Sigmoid colon (tissue), 7 donors: ENCODE measurements at places on chromosomes 5 and 9. TPM values are rescaled to one million over a fixed set of nuclear protein-coding genes. Genes with fewer than 3 reads are reported as not detected.

The DIRAS2 gene
- 1.1 TPM for total RNA-seq

The PCDHA4 gene
- 1.1 TPM for total RNA-seq

The STKLD1 gene
- total RNA-seq, result not detected

The OCLN gene
- total RNA-seq, result 1.3 TPM

The NR6A1 gene
- 3.0 TPM for total RNA-seq

The GRXCR2 gene
- total RNA-seq, result not detected

The ELOVL7 gene
- total RNA-seq, result 2.7 TPM

The INSL4 gene
- total RNA-seq, result not detected

The GADD45G gene
- 15.0 TPM for total RNA-seq

The CSF1R gene
- 21.9 TPM for total RNA-seq

The PLAA gene
- total RNA-seq, result 32.1 TPM

The FXN gene
- 8.7 TPM for total RNA-seq

The CKMT2 gene
- 2.9 TPM for total RNA-seq

The PCDHA7 gene
- 0.82 TPM for total RNA-seq

The FAM120A gene
- total RNA-seq, result 66.0 TPM

The ZBED3 gene
- total RNA-seq, result 7.9 TPM

The FBN2 gene
- 0.49 TPM for total RNA-seq

The ANKH gene
- total RNA-seq, result 24.7 TPM

The PCDHA3 gene
- 0.68 TPM for total RNA-seq

The RAPGEF1 gene
- 50.7 TPM for total RNA-seq

The TMC1 gene
- total RNA-seq, result not detected

The DAB2IP gene
- total RNA-seq, result 50.1 TPM

The DOCK2 gene
- 10.9 TPM for total RNA-seq

The LTC4S gene
- total RNA-seq, result 1.5 TPM

The EDIL3 gene
- 57.3 TPM for total RNA-seq

The GAPVD1 gene
- total RNA-seq, result 47.4 TPM

The FOXE1 gene
- not detected for total RNA-seq

The ELAVL2 gene
- not detected for total RNA-seq

The PCSK5 gene
- 8.1 TPM for total RNA-seq

The CCDC127 gene
- 8.3 TPM for total RNA-seq

The TIFAB gene
- not detected for total RNA-seq

The CYLC2 gene
- total RNA-seq, result not detected

The ACSL6 gene
- total RNA-seq, result 0.54 TPM

The EQTN gene
- not detected for total RNA-seq

The LRRC70 gene
- 3.8 TPM for total RNA-seq

The EIF4EBP3 gene
- total RNA-seq, result 21.0 TPM

The BTNL9 gene
- total RNA-seq, result 5.0 TPM

The CTNND2 gene
- 0.36 TPM for total RNA-seq

The GPX8 gene
- total RNA-seq, result 15.6 TPM

The RORB gene
- total RNA-seq, result 1.9 TPM

The TMEM174 gene
- not detected for total RNA-seq

The FOXI1 gene
- total RNA-seq, result not detected

The HRH2 gene
- 1.5 TPM for total RNA-seq

The IFNA13 gene
- not detected for total RNA-seq

The FOXD4L3 gene
- total RNA-seq, result not detected

The TIMD4 gene
- not detected for total RNA-seq

The BTNL8 gene
- total RNA-seq, result not detected

The TRPM6 gene
- total RNA-seq, result not detected

The S100Z gene
- total RNA-seq, result not detected

The SLC36A3 gene
- total RNA-seq, result not detected

The ANXA2R gene
- total RNA-seq, result 3.2 TPM

The NUDT12 gene
- total RNA-seq, result 18.8 TPM

The SLU7 gene
- total RNA-seq, result 80.3 TPM

The PSAT1 gene
- 1.4 TPM for total RNA-seq

The EFNA5 gene
- total RNA-seq, result 9.9 TPM

The PCDH12 gene
- 2.5 TPM for total RNA-seq
